Spinal cord (tissue), 10 donors: ENCODE measurements at places on chromosomes 6 and 20. TPM values are rescaled to one million over a fixed set of nuclear protein-coding genes. Genes with fewer than 3 reads are reported as not detected.

GRCh38 chr20:11569163-11569562, 348.5 kb upstream of the BTBD3 start:
- DNase-seq = no peak

ARMH2 gene
- total RNA-seq = not detected

DNA sequence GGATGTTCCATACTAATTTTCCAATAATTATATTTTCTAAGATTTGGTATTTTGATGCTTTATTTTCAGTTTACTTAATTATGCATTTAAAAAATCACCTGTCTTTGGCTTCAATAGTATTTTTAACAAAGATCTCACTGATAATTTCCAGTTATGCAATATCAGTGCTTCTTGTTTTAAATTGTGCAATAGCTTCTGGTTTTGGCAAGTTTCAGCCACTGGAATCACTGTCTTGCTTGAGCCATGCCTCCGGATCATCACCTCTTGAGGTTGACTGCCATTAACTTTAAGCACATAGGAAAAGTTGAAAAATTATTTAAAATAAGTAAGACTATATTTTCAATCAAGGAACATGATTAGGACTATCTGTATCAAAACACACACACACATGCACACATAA, 1242.1 kb downstream of the HACE1 start:
- no peak for DNase-seq

GLP1R gene
- total RNA-seq = 2.0 TPM

MMP24 gene
- 15.3 TPM for total RNA-seq

GRCh38 chr20:32743237-32744112, at the start of gene COMMD7:
Gene COMMD7, minus strand, starts transcription at chr20:32743467. Its CDS starts 76 bp downstream, at chr20:32743391.
- peak; percentile 79 for DNase-seq

DNA sequence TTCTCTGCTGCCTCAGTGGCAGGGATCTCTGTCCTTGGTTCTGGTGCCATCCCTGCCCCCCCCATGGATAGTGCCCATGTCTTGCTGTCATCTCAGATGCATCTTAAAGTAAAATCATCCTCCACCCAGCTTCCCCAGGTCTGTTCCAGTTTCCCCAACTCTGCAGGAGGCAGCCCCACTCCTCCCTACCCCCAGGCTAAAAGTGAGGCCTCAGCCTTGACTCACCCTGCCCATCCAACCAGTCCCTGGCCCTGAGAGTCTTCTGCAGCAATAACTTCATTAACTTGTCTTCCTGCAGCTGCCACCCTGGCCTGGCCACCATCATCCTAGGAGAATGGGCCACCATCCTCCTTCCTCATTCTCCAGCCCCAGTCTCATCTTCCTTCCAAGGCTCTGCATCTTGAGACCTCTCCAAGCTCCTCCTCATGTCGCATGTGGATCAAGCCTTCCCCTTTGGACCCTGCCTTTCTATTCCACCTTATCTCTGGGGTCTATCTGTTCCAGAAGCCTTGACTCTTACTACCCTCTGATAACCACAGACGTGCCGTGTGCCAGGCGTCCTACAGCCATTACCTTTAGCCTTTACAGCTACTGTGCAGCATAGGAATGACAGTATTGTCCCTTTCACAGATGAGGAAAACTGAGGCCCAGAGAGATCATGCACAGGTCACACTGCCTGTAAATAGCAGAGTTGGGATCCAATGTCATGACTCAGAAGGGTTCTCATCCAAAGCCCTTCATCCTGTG, 2.0 kb upstream of the PNPLA1 start:
- no peak for DNase-seq
